ENCODE measurements at places on chromosomes 5 and 9. TPM values are rescaled to one million over a fixed set of nuclear protein-coding genes. Genes with fewer than 3 reads are reported as not detected.

- no peak for DNase-seq
Observed at GRCh38 chr9:88604836-88605511, 70.0 kb downstream of the NXNL2 start.

- no peak for DNase-seq
Observed at GRCh38 chr5:175457466-175457865, 13.5 kb upstream of the DRD1 start.

DNA sequence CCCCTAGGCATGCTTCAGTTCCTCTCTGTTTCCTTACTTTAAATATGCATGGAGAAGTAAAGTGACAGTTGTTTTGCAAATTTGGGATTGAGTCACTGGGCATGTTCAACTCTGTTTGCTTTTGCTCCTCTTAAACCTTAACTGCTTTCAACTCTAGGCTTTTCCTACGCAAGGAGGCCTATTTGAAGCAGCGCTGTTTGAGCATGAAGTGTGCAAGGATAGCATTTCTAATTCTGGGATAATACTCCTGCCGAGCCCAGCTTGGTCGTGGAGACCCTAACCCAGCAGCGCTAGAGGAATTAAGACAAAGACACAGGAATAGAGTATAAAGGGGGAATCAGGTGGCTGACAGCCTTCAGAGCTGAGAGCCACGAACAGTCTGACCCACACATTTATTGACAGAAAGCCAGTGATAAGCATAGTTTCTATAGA, 803.4 kb upstream of the CDH10 start:
- DNase-seq: no peak

DNA sequence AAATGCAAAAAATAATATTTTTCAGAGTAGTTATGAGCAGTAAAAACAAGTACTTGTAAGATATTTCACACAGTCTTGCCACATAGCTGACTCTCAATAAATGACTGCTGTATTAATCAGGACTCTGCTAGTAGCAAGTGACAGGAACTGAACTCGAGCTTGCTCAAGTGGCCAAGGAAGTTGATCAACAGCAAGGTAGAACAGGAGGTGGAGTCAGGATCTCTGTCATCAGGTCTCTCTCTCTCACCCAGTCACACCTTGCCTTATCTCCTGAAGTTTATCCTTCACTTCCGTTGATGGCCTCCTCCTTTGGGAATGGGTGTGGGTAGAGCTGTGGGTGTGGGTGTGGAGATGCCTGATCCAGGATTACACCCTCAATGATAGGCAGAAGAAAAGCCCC, 107.0 kb downstream of the GPBP1 start:
- no peak for DNase-seq

GRCh38 chr5:64789457-64789856, 20.7 kb downstream of the CWC27 start:
- no peak for DNase-seq

- DNase-seq: peak; percentile 24
Observed at GRCh38 chr9:137972355-137972987, 94.9 kb downstream of the CACNA1B start.

- no peak for DNase-seq
Observed at GRCh38 chr5:59843511-59844213, 49.9 kb downstream of the PDE4D start.

DNA sequence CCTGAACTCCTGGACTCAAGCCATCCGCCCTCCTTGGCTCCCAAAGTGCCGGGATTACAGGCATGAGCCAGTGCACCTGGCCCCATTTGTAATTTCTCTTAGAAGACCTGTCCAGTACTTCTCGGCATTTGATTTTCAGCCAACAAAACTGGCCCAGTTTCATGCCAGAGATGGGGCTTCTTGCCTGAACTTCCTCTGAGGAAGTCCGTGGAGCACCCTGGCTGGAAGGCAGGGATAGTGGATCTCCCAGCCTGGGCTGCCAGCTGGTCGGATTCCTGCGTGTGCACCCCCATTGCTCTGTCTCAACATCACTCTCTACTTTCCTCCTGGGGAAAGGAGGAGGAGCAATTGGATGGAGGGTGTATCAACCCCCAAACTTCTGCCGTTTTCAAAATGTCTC, 39.0 kb downstream of the FAM78A start:
- DNase-seq: no peak

DNA sequence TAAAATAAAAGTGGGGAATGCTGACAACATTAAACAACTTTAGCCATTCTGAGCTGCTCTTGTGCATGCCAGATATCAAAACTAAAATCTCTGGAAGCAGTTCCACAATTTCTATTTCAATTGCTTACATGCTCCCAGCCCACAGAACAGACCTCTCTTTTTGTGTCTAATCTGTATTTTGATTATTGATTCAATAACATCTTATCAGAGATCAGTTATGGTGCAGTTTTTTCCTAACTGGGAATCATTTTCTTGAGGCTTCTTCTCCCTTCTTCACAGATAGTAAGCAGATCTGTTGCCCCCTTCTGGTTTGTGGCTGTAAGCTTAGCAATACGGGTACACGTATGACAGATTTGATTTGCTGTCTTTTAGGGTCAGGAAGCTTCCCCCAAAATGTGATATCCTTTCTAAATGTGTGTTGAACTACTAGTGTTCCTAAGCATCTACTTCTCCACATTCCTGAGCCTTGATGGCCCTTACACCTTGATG, 39.4 kb downstream of the MRPS27 start:
- peak; percentile 43 for DNase-seq

DNA sequence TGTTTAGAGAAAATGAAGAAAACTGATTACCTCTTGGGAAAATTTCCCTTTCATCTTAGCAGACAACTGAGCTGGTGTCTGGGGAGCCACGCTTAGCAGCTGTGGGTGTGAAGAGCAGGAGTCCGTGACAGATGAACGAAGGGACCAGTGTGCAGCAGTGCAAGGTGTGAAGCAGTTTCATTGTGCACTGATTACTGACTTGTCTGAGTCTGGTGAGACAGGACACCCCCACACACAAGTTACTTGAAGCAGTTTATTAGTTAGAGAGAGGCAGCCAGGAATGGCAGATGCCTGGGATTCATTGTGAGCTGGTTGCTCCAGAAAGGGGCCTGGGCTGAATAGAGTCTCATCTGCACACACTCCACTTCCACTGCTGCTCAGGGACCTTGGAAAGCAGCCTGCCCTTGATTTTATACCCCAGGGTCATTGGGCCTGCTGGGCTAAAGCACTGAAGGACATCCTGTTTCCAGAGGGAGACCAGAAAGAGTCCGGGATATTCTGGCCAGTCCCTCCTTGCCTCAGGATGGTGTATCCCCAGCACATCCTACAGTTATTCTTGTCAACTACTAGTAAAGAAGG, 47.4 kb downstream of the FBXL7 start:
- no peak for DNase-seq

GRCh38 chr9:84439250-84439649, 98.7 kb upstream of the SLC28A3 start:
- DNase-seq: no peak

GRCh38 chr9:108980893-108981292, 32.4 kb downstream of the CTNNAL1 start:
- DNase-seq: no peak

DNA sequence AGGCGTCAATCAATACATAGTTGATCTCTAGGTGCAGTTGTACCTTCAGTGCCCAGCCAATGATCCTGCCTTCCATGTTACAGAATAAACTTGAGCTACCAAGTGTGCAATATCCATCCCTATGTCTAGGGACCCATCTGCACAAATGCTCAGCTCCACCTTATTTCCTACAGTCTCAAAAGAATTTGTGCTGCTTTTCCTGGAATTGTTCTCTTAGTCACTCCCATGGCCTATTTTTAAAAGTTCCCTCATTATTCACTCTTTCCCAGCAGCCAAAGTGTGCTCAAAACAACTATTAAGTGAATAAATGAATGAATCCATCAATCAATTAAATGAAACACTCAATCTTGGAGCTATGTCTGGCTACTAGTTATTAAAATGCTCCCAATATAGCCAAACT, 14.7 kb downstream of the LIX1 start:
- no peak for DNase-seq

DNA sequence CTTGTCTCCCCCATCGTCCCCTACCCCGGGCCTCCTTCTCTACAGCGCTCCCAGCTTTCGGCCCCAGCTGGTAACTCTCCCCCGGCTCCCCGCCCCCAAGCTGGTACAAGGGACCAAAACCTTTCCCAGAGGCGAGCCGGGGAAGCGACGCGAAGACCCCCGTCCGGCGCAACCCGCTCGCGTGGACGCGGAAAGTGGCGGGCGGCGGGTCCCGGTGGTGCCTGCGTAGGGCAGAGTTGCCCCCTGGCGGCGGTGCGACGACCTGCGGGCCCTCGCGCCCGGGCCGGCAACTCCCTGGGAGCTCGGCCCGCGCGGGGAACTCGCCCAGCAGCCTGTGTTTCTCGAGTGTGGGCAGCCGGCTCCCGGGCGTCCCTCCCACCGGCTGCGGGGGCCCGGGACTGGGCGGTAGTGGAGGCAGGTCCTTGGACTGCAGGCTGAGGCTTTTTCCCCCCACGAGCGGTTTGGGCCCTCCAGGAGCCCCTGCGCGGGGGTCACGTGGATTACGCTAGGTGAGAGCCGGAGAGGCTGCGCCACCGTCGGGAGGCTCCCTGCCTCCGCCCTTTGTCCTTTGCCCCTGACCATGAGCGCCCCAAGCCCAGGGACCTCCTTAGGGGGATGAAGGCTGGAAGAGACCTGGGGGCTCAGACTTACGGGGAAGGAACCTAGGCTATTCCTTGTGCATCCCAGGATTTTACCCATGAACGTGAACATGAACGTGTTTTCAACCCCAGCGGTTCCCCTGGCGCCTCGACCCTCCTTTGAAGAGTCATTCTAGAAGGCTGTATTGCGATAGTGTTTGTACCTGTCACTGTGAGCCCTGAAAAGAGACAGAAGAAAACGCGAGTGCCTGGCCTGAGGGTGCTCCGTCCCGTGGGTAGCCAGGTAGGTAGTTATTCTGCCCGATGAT, 2.9 kb upstream of the FOXD1 start:
- DNase-seq: peak; percentile 82

GRCh38 chr5:166602271-166602670, 1689.2 kb upstream of the WWC1 start:
- no peak for DNase-seq

DNA sequence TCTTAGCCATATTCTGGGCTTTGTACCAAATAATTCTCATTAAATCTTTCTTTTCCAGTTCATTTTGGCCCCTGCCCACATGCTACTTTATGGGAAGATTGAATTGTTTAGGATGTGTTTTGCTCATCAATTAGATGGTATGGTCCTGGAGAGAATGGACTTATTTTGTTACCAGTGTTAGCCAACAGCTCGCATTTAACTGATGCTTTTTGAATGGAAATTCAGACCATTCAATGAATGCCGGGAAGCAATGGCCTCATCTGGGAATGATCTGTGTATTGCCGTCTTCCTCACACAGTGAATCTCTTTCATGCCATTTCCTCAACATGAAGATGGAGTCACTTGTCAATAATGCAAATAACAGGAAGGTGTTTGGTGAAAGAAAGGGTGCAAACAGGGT, 370.6 kb upstream of the PIK3R1 start:
- no peak for DNase-seq

GRCh38 chr5:141349917-141350619, at the start of gene PCDHGB1:
Gene PCDHGB1, plus strand, starts transcription at chr5:141350099. Its CDS starts 162 bp downstream, at chr5:141350261.
- peak; percentile 83 for DNase-seq

- no peak for DNase-seq
Observed at GRCh38 chr9:12784461-12785259, 9.8 kb downstream of the LURAP1L start.

DNA sequence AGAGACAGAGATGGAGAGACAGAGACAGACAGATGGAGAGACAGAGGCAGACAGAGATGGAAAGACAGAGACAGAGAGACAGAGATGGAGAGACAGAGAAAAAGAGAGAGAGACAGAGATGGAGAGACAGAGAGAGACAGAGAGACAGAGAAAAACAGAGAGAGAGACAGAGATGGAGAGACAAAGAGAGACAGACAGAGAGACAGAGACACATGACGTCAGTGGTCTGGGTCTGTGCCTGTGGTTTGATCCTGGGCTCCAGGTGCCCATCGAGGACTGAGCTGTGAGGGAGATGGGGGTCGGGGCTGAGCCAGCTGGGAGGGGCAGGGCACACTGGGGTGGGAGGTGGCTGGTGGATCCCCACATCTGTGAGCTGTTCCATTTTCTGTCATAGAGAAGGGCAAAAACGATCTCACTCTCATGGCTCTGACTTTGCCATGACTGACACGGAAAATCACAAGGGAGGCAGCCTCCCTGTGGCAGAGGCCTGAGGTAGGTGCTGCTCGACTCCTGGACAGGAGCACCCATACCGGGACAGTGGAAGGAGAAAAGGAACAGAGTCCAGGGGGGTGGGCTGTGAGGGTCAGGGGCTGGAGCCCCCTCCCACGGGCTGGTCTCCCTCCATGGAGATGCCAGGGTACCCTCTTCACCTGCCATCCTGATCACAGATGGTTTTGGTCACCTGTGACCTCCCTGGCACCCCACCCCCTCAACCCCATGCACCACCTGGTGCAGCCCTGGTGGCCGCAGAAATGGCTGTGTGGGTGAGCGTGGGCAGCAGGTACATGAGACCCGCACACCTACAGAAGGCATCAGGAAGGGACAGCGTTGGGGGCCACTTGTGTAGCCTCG, 28.8 kb downstream of the GLT6D1 start:
- no peak for DNase-seq

The SWI5 gene
- total RNA-seq: 53.3 TPM

The NSG2 gene
- total RNA-seq: 1.7 TPM

The FAXDC2 gene
- 9.6 TPM for total RNA-seq

The SPATA31E1 gene
- total RNA-seq: 0.07 TPM

The GPR151 gene
- total RNA-seq: 0.07 TPM

The PCDHB6 gene
- not detected for total RNA-seq

The SPATA31C1 gene
- total RNA-seq: 0.03 TPM

The F2RL2 gene
- total RNA-seq: 0.69 TPM

The FGD3 gene
- 1.3 TPM for total RNA-seq

The FAM151B gene
- not detected for total RNA-seq

The IL13 gene
- total RNA-seq: not detected

The GNA14 gene
- total RNA-seq: 5.5 TPM

The ADAMTSL2 gene
- 0.70 TPM for total RNA-seq

The TRIP13 gene
- 60.3 TPM for total RNA-seq

The ZNF366 gene
- not detected for total RNA-seq

The MYMK gene
- not detected for total RNA-seq

The PDCD1LG2 gene
- not detected for total RNA-seq

The NKD2 gene
- total RNA-seq: 4.9 TPM

The PCDHA2 gene
- total RNA-seq: not detected

Data from H7 (cell line).